H1 (cell line): ENCODE measurements at places on chromosomes 11 and 22. TPM values are rescaled to one million over a fixed set of nuclear protein-coding genes. Genes with fewer than 3 reads are reported as not detected.

The PANX2 gene
- total RNA-seq = 5.0 and 5.4 TPM in 2 replicates

The TMEM184B gene
- total RNA-seq = 79.9 and 81.0 TPM in 2 replicates

The CDCA5 gene
- 87.0 and 90.0 TPM in 2 replicates for total RNA-seq

The MUC15 gene
- not detected in 2 replicates for total RNA-seq

The PKDREJ gene
- total RNA-seq = 0.04 and 0.11 TPM in 2 replicates

The TREH gene
- not detected in 2 replicates for total RNA-seq

The CEP57 gene
- 71.2 and 72.7 TPM in 2 replicates for total RNA-seq

The GLYAT gene
- total RNA-seq = not detected in 2 replicates

The EMSY gene
- 32.2 and 34.6 TPM in 2 replicates for total RNA-seq

The KCNQ1 gene
- 2.0 and 2.4 TPM in 2 replicates for total RNA-seq

The JHY gene
- total RNA-seq = 0.46 and 0.91 TPM in 2 replicates

The PRR14L gene
- 98.6 and 110 TPM in 2 replicates for total RNA-seq

The TMPRSS6 gene
- not detected in 2 replicates for total RNA-seq

The ARHGAP42 gene
- 33.3 and 33.5 TPM in 2 replicates for total RNA-seq

The RAG2 gene
- not detected in 2 replicates for total RNA-seq

The MS4A6E gene
- not detected in 2 replicates for total RNA-seq

The HSPA8 gene
- total RNA-seq = 2,155 and 2,163 TPM in 2 replicates

The APOL5 gene
- total RNA-seq = not detected in 2 replicates

The OR8G5 gene
- not detected in 2 replicates for total RNA-seq

The MS4A15 gene
- total RNA-seq = 0.17 TPM in 1 of 2 replicates, not detected in the other

The SLC22A25 gene
- total RNA-seq = not detected in 2 replicates

The SCUBE1 gene
- total RNA-seq = 4.9 and 5.5 TPM in 2 replicates
